Caki2 (cell line): ENCODE measurements at places on chromosomes 2 and 18. TPM values are rescaled to one million over a fixed set of nuclear protein-coding genes. Genes with fewer than 3 reads are reported as not detected.

GRCh38 chr2:229339618-229340017 is 68.5 kb upstream of the PID1 start:
- DNase-seq, result no peak

DNA sequence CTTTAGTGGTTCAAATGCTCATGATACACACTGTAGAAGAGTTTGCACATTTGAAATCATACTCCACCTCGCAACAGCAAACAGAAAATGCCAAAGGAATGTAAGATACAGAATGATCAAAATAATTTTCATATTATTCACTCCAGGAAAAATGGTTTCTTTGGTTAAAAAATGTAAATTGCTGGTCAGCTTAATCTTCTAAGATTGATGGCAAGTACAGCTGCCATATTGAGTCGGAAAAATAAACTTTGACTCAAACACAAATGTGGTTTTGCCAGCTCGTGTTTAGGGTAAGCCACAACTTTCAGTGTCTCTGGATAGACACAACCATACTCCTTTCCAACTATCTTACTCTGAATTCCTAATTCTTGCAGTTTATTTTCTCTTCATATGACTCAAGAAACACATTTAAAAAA is 154.9 kb upstream of the SMIM21 start:
- no peak for DNase-seq

GRCh38 chr18:49596687-49597086 is 34.8 kb downstream of the LIPG start:
- DNase-seq, result no peak

DNA sequence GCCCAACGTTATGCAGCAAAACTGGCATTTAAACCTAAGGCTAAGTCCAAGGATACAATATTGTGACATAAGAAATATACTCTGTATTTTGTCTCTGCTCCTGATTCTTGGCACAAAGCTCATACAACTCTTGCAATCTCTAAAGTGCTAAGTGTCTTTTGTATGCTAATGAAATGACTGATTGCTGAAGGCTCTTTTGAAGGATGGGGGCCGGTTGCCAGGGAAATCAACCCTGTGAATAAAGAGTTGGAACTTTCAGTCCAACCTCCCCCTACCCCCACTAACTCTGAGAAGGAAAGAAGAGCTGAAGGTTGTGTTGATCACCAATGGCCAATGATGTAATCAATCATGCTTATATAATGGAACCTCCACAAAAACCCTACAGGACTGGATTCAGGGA is 40.3 kb downstream of the SESTD1 start:
- DNase-seq, result no peak

GRCh38 chr2:216932863-216933548 is 73.1 kb upstream of the TNP1 start:
- no peak for DNase-seq

GRCh38 chr18:32287249-32287648 is 97.4 kb downstream of the MEP1B start:
- DNase-seq, result no peak

- DNase-seq, result no peak
These were observed 687.2 kb downstream of the RNF144A start for GRCh38 chr2:7604456-7604855.

DNA sequence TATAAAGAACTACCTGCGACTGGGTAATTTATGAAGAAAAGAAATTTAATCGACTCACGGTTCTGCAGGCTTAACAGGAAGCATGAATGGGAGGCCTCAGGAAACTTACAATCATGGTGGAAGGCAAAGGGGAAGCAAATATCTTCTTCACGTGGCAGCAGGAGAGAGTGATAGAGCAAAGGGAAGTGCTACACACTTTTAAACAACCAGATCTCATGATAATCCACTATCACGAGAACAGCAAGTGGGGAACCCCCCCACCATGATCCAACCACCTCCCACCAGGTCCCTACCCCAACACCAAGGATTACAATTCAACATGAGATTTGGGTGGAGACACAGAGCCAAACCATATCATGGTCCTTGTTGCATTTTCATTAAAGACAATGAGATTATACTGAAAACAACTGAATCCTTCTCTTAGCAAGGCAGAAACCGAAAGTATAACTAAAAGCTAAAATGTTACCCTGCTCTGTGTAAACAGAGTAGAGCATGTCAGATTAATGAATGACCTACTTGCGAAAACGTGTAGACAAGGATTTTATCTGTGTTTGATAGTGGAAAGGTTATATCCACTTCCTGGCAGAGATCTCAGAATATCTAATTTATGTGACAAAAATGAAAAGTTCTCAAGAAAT is 60.1 kb upstream of the RBBP8 start:
- peak; percentile 7 for DNase-seq

DNA sequence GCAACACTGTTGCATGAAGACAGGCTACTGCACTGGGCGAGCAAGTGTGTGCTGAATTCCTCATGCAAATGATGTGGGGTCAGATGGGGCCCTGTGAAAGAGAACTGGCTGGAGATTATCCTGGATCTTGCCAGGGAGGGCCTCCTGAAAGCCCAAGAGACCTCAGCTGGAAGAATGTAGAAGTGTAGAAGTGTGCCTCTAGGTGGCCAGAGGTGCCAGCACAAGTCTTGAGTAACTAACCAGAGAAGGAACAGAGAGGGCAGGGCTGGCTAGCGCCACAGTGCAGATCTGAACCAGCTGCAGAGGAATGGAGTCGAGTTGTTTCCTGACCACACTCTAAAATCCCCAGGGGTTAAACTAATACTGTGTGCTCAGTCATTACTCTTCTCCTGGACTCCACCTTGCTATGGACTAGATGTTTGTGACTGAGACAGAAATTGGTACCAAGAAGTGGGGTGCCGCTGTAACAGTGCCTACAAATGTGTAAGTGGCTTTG is 399.3 kb downstream of the LRATD1 start:
- no peak for DNase-seq

GRCh38 chr2:29311458-29311857 is 196.2 kb downstream of the CLIP4 start:
- DNase-seq, result no peak

GRCh38 chr18:55235094-55235461 is 275.8 kb upstream of the CCDC68 start:
- no peak for DNase-seq

DNA sequence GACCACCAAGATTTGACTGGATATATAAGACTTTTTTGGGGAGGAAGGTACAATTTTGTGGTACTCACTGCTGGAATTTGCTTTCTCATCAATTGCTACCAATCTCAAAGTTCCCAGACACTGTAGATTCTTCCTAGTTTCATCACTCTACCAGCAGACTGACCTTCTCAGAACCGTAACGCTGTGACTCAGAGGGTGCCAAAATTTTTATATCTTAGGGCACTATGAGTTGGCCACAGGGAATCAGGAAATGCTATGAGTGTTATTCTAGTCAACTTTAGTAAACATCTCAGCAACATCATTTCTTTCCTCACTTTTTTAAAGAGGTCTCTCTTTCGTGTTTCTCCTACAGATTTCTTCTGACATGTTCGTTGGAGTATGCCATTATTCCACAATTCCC is 499.0 kb downstream of the TMX3 start:
- DNase-seq, result no peak

DNA sequence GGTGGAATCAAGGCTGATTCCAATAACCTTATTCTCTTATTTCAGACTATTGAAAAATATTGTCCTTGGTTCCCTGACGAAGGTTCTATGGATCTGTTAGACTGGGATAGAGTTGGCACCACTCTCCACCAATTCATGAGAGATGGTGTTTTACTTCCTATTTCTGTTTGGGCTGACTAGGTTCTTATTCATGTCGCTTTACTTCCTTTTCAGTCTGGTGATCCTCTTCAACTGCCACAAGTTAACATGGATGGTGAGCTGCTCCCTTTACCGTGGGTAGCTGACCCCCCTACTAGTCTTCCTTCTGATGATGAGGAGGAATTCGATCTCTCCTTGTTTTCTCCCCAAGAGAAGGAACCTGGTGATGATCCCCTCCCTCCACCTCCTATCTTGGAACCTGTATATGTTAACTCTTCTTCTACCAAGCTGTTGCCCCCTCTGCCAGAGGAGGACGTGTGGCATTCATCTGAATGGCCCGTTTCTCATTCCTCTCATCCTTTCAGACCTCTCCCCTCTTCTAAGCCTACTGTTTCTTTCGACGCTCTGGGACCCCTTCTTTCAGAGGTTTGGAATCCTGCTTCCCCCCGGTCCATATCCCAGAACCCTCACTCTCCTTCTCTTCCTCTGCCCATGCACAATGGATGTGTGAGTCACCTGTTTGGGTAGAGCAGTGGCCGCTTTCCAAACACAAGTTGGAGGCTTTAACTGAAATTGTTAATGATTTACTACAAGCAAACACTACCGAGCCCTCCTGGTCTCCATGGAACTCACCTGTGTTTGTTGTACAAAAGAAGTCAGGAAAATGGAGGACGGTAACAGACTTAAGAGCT is 13.5 kb upstream of the CNOT11 start:
- peak; percentile 95 for DNase-seq

DNA sequence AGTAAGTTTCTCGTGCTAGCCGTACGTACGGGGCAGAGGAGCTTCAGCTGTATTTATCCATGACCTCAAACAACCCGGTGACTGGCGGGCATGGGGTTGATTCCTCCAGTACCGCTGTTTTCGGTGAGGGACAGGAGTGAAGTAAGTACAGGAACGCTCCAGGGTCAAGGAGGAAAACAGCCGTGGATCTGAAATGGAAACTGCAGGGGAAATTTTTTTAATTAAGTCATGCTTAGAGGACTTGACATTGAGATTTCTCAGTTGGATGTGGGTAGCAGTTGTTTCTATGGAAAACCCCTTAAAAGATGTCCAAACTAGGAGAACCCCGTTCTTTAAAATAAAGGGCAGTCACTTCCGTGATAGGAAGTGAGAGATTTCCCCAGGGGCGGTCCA is 1.2 kb downstream of the RAB12 start:
- no peak for DNase-seq

- no peak for DNase-seq
These were observed 1207.8 kb upstream of the FAM98A start for GRCh38 chr2:34806891-34807290.

GRCh38 chr2:237434866-237435311 is 20.9 kb upstream of the COL6A3 start:
- no peak for DNase-seq

Gene C2orf78
- not detected in 2 replicates for total RNA-seq

Gene CDKL4
- not detected in 2 replicates for total RNA-seq

Gene GAREM1
- 0.41 and 2.0 TPM in 2 replicates for total RNA-seq

Gene GREB1
- total RNA-seq, result 0.20 and 0.91 TPM in 2 replicates

Gene GPR39
- total RNA-seq, result 4.3 and 15.7 TPM in 2 replicates

Gene PTPRM
- total RNA-seq, result 3.7 and 29.1 TPM in 2 replicates

Gene DSC3
- total RNA-seq, result not detected in 2 replicates

Gene KCNG3
- 0.51 and 1.9 TPM in 2 replicates for total RNA-seq
